Naive thymus-derived CD8-positive, alpha-beta T cell (primary cell): ENCODE measurements at places on chromosomes 6 and 20.

GRCh38 chr20:51696304-51697071, 71.7 kb downstream of the ATP9A start:
- no peak for DNase-seq

- DNase-seq, result no peak
Measured at GRCh38 chr6:16360365-16360764, 122.0 kb downstream of the GMPR start.

DNA sequence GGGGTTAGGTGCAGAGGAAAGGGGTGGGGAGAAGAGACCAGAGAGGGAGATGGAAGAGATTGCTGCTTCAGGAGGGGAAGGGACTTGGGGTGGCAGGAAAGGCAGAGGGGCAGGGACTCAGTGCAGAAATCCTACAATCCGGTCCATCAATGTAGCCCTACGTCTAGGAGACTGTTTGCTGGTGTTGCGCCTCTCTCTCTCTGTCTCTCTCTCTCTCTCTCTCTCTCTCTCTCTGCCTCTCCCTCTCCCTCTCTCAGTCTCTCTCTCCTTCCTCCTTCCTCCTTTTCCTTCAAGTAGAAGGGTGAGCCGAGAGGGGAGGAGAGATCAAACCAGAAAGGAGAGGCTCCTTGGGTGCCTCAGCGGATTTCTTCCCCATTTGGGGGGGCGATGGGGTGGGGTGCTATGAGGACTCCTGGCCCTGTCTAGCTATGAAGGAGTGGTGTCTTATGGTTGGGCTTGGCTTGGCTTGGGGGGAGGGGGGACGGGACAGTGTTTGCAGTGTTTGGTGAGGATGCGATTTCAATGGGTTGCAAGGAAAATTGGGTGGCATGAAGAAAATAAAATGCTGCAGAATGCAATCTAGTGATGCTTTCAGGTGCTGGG, 181.2 kb downstream of the TBXT start:
- no peak for DNase-seq

DNA sequence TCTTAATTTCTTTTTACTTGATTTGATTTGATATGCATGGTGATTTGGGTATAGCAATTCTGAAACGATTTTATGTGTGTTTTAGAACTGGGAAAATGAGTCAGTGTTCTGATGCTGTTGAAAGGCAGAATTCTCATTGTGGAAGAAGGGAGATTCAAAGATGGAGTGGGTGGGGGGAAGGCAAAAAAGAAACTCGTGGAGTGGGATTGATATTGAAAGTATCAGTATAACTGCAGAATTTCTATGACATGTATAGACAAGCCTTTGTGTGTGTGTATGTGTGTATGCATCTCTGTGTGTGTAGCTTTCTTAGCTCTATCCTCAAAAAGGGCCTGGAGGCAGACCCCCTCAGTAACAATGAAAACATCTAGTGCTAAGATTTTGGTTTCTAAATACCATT, 184.3 kb upstream of the OLIG3 start:
- DNase-seq, result no peak

GRCh38 chr6:109987196-109987595, 9.1 kb downstream of the GPR6 start:
- DNase-seq, result no peak

DNA sequence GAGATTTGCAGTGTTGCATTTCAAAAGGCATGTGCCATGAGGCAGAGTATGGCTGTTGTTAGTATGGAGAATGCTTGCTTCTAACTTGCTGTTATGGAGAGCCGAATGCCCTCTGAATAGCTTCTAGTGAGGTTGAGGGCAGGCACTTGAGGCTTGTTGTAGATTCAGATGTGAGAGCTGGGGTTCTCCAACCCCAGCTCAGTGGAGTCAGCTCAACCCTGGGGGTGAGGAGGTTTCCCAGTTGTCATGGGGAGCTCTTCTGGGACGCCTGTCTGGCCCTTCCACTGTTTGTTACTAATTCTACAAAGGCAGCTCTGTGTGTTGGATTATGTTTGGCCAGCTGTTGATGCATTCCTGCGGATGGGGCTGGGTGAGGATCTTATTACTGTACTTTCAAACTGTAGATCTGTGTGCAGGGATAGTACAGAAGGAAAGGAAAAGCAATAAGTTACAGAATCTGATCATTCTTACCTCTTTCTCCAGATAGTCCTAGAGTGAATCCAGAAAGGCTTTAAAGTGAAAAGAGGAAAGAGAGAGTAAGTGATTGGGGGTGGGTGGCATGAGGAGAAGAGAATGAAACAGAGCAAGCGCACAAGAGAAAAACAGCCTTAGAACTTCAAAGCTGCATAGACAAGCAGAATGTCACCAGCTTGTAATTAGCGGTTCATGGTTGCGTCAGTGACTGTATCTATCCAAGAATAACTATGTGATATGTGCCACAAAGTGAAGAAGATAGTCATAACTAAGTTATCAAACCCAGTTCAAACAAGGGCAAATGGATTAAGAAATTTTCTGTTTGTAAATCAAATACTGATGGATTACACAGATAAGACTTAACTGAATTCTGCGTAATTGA, 148.7 kb downstream of the PRL start:
- peak; percentile 70 for DNase-seq
